Activated T-helper 9 cell treated with anti-CD3 and anti-CD28 coated beads, Interleukin-2, amount 50 U/mL, for 16 hours (primary cell): ENCODE measurements at places on chromosomes 7 and 10.

DNA sequence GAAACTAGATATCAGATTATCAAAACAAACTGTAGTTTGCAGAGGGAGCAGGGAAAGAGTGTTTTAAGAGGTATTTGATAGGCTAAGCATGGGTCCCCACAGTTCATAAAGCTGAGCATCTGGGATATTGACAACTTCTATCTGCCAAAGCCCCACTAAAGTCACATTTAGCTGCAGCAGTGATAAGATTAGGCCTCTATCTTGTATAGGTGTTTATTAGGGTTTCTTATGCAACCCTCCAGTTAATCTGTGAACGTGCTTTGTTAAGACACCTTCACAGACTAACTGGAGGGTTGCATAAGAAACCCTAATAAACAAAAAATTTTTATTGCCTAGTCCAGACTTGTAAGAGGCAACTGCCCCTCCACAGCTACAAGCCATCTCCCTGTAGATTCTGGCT lies 78.0 kb downstream of the CYP51A1 start:
- no peak for DNase-seq

- no peak for DNase-seq
Observed at GRCh38 chr7:7519528-7519927, 16.1 kb downstream of the COL28A1 start.

GRCh38 chr10:113788604-113789083 lies 37.2 kb downstream of the PLEKHS1 start:
- DNase-seq, result no peak

DNA sequence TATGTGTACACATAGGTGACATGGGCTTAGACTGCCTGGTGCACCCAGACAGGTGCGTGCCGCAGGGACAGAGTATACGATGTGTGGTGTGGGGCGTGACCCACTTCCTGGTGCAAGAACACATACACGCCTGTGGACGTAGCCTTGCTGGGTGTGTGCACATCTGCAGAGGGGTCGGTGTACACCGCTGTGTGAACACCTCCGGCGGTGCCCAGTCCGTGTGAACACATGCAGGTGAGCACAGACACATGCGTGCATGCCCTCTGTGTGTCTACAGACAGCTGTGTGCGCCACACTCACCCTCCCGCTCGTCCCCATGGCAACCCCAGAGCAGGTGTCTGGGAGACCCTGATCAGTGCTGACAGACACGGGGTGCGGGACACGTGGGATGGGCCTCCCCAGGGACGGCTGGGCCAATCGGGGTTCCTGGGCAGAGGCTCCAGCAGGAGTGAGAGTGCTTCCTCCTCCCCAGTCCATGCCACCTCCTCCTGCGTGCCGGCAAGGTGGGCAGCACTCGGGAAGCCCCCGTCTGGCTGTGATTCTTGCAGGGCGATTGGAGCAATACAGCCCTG lies 23.4 kb downstream of the ELFN1 start:
- DNase-seq, result no peak

DNA sequence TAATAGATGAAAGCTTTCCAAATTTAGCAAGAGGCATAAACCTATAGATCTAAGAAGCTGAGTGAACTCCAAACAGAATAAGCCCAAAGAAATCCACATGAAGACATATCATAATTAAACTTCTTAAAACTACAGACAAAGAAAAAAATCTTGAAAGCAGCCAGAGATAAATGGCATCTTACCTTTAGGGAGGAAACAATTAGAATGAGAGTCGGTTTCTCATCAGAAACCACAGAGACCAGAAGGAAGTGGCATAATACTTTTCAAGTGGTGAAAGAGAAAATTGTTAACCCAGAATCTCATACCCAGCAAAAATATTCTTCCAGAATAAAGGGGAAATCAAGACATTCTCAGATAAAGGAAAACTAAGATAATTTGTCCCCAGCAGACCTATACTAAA lies 98.9 kb upstream of the NANOS1 start:
- no peak for DNase-seq

- no peak for DNase-seq
Observed at GRCh38 chr7:87218796-87219544, 562 bp downstream of the TMEM243 start.

DNA sequence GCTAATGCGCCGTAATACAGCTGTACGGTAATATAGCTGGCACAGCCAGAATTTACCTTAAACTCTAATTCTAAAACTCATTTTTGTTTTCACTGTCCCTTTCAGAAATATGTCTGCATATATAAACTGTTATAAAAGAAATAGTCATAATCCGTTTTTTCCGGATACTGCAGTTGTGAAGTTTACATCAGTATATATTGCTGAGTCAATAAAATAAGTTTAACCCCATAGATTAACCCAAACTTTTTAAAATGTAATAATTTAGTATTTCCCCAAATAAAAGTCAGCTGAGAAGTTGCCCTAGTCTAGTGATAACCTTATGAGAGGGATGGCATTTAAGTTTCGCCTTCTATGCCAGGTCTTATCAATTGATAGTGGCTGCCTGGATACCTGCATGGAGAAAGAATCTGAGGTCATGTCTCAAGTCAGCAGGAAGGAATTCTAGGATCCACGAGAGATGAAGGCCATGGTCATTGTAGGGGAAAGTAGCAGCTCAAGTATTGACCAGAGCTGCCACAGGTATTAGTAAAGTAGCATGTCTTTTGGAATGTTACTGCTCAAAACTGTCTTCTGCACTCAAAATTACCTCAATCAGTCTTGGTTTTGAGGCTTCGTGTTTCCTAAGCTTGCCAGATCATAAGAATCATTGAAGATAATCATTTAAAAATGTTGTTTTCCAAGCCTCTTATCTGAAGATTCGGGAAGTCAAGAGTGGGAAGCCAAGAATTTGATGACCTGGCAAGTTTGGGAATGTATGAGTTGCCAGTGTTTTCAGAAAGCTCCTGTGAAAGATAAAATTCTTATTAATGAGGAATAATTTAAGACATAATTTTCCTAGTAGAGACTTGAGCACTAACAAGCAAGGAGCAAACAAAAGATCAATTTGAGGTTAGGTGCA lies 10.8 kb downstream of the PRPS1L1 start:
- DNase-seq, result no peak

GRCh38 chr7:94561841-94562514 lies 52.4 kb downstream of the CASD1 start:
- no peak for DNase-seq

DNA sequence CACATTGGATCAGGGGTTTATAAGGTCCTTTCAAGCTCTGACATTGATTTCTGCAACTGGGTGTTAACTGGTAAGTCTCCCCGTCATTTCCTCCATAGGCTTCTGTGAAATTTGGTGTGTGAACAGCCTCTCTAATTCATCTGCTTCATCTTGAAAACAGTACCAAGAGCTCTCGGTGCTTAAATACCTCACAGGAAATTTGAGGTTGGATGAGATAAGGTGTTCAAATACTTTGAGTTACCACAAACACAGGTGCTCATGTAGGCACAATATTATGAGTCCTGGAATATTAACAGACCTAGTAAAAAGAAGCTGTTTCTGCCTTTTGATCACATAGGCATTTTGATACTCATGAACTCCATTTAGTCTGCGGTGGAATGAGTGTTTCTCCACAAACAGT lies 85.2 kb downstream of the RTKN2 start:
- DNase-seq, result no peak

DNA sequence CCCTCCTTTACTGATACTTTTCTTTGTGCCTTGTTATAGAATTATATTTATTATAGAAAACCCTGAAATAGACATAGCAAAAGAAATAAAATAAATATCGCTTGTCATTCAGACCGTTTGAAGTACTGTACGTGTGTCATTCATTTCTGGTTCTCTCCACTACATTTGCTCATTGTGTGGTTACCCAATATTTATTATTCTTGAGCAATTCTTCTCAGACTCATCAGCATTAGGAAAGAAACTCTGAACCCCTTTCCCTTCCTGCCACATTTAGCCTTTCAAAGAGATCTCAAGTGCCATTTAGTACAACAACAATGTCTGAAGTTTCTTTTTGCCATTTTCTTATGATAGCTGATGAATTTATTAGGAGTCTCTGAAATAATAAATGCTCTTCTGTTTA lies 154.1 kb downstream of the KIAA1217 start:
- DNase-seq, result no peak

- DNase-seq, result no peak
Observed at GRCh38 chr10:59908808-59909143, 2.4 kb upstream of the CCDC6 start.

DNA sequence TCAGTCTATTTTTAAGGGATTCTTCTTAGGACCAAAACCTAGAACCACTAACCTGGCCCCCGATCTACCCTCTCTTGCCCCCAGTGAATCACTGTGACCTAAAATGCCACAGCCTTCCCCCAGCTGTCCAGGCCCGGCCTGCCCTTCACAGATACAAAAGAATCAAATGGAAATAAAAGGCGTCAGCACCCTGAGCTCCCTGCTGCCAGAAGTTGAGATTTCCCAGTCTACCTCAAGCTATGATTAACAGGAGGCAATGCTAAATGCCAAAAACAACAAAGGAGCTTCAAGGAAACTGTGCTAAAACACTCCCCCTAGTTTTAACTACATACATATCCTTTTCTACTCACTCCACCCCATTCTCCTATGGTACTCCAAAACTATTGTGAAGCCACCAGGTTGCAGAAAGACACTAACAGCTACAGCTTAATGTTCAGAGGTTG lies 67.8 kb downstream of the GSAP start:
- DNase-seq, result no peak

DNA sequence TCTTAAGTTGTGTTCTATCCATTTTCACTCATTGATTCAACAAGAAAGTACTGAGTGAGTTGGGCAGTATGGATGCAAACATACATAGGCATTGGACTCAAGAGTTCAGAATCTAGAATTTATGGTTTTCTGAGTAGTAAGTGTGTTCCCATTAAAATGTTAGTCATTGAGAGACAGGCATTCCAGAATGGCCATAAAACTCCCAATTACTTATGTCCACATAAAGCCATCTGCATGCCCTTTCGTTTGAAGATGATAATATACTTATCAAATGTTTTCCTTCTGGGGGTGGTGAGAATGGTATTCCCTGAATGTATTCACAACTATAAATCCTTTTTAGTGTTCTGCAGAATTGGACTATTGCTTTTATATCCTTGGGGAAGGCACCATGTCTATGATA lies 131.6 kb downstream of the CD36 start:
- DNase-seq, result no peak

GRCh38 chr7:130789436-130789835 lies 55.4 kb upstream of the KLF14 start:
- DNase-seq, result no peak

DNA sequence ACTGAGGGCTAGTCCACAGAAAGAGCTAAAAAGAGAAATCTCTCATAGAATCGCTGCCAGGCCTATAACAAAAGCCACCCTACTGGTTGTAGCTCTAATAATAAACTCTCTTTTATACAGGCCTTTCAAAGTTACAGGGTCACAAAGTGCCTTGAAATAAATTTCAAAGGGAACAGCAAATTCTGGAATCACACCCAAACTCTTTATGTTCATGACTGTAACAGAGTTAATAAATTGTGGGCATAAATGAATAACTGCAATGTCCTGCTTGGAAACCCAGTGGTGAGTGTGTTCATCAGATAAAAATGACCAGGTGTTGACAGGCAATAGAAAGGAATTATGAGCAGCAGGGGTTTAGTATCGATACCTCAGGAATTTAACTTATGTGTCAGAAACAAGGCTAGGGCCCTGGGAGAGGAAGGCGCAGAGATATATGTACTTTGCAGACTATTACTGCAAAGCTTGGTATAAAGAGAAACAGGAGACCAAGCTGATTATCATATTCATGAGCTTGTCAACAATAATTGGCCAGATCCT lies 9.3 kb downstream of the CDC14C start:
- no peak for DNase-seq

DNA sequence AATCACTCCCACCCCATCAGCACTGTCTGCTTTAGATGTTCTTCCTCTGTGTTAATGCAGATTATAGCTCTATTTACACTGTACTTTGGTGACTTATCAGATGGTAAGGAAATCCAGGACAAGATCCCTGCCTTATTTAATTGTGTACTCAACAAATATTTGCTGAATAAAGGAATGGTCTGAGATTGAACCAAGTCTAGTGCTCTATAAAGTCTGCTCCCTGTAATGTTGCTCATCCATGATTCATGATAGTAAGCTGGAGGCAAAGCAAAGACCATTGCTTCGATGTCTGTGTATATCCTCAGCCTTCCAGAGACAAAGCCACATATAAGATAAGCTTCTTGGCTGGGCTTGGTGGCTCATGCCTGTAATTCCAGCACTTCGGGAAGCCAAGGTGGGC lies 33.5 kb downstream of the PLCE1 start:
- DNase-seq, result no peak

- DNase-seq, result no peak
Observed at GRCh38 chr7:69608049-69608448, 9.8 kb downstream of the AUTS2 start.

GRCh38 chr10:29575098-29575455 lies 59.7 kb downstream of the SVIL start:
- no peak for DNase-seq

- DNase-seq, result peak; percentile 29
Observed at GRCh38 chr7:142482891-142483658, 225.2 kb upstream of the PRSS58 start.

DNA sequence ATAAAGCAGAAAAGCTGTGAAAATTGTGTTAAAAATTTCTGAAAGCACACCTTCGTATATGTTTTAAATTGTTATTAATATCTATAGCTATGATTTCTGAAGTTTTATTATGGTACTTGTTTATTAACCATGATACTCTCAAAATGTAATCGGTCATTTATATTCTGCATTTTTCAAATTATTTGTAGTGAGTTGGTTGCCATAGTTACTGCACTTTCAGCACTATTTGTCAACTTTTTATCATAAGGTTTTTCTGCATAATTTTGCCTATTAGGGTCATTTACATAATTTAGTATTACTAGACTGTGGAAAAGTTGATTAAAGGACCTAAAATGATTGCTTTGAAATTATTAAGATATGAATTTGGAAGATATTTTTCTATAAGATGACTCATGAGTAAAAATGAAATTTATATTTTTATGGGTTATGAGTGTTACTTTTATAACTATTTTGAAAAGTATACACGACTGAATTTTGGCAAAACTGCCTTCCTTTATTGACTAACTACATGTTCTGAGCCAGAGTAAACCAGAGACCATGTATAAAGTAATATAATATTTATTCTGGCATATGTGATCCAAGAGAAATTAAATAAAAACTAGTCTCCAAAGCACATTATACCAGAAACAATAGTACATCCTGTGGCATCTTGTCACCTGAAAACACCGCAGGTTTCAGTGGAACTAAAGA lies 7.9 kb upstream of the AGR2 start:
- DNase-seq, result no peak

- no peak for DNase-seq
Observed at GRCh38 chr10:92125144-92125543, 165.7 kb downstream of the CPEB3 start.

GRCh38 chr7:139594911-139595476 lies 71.5 kb downstream of the CLEC2L start:
- DNase-seq, result no peak
